ENCODE measurements at places on chromosomes 1 and 21.

- no peak for DNase-seq
Measured at GRCh38 chr1:241521718-241522117, 2.2 kb upstream of the FH start.

GRCh38 chr1:53653631-53654030 lies 85.3 kb downstream of the GLIS1 start:
- DNase-seq = no peak

- no peak for DNase-seq
Measured at GRCh38 chr1:85386068-85386722, 78.8 kb downstream of the DDAH1 start.

DNA sequence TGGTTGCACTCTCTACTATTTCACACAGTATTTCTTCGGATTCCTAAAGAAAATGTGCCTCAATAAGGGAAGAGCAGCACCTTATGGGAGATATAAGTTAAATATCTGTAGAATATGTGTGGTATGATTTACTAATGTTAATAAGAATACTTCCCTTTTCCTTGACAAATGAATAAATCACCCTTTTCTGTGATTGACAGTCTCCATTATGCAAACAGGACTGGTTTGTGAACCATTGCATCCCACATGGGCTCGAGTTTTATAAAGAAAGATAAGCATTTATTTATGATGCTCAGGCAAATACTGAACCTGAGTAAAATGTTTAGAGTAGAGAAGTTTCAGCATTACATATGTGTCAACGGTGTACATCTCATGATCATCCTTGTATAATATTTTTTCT lies 587.7 kb upstream of the BRINP3 start:
- no peak for DNase-seq

GRCh38 chr1:7678491-7679158 lies 92.5 kb upstream of the VAMP3 start:
- DNase-seq = no peak

GRCh38 chr1:230047114-230047865 lies 19.7 kb upstream of the GALNT2 start:
- no peak for DNase-seq

GRCh38 chr1:240712014-240712731 lies 100.2 kb upstream of the GREM2 start:
- no peak for DNase-seq

GRCh38 chr1:80170811-80171485 lies 1164.4 kb upstream of the ADGRL4 start:
- no peak for DNase-seq

DNA sequence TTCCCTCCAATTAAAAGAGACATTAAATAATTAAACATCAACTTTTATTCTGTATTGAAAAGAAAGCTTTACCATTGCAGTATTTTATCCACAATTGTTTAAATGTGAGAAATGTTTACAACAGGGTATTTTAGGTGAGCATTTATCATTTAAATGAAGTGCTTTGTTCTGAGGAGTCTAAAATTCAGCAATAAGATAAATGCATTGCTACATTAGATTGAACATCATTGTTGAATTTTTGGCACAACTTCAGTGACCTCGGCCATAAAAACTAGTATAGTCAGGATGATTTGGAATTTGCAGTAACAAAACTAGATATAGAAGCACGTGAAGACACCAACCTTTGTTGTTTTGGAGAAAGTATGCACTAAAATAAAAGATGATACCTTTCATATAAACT lies 692.9 kb downstream of the USP25 start:
- DNase-seq = no peak

DNA sequence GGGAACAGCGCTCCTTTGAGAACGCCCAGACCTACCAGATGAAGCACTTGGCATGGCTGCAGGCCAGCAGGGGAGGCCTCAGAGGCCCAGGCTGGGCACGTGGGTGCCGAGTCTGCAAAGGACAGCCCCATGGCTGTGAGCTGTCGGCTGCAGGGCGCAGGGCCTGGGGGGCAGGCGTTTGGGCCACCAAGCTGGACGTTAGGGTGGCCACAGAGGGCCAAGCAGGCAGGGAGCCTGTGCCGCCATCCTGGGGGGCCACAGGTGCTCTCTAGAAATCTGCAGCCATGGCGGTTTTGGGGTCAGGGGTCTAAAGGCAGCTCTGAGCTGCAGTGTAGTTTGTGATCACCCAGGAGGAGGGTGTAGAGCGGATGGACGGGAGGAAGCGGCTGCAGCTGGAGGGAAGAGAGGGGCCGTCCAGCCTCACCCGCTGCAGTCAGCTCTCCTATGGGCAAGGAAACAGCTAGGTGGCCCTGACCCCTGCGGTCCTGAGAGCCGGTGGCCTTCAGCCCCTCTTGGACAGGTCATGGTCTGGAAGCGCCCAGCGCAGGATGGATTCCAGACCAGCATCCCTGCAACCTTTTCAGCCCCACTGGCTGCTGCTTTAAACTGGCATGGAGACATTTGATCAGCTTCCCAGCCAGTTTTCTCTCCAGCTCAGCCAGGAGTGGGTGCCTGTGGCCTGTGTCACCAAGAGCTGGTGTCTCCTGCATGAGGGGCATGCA lies 11.0 kb downstream of the IBA57 start:
- DNase-seq = no peak

DNA sequence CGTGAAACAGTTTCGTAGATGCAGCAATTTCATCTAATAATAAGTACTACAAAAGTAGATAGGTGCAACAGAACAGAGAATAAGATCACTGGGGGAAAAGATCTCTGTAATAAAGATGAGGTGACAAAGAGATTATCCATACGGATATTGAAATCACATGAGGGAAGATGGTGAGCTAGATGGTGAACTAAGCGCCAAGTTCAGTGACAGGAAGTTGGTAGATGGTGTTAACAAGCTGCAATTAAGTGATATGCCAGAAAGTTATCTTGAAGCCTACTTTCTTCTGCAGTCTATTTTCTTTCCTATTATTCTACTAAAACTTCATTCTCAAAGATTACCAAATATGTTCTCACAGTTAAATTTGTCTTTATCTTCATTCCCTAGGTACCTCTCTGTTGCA lies 7.1 kb downstream of the LRIF1 start:
- no peak for DNase-seq

DNA sequence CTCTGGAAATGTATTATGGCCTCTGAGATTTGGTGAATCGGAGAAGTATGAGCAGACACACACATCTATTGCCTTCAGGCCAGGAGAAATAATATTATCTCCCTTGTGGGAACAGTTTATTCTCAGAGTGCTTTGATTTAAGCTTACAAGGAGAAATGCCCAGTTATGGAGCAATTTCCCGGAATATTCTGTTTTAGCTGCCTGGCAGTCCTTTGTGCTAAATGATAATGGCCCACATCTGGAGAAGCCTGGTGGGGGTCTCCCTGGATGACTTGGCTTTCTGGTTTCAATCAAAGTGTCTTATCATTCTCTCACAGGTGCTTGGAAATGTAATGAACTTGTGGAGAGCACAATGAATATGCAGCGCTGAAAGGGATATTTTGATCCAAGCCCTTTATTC lies 389.6 kb upstream of the USP24 start:
- no peak for DNase-seq

DNA sequence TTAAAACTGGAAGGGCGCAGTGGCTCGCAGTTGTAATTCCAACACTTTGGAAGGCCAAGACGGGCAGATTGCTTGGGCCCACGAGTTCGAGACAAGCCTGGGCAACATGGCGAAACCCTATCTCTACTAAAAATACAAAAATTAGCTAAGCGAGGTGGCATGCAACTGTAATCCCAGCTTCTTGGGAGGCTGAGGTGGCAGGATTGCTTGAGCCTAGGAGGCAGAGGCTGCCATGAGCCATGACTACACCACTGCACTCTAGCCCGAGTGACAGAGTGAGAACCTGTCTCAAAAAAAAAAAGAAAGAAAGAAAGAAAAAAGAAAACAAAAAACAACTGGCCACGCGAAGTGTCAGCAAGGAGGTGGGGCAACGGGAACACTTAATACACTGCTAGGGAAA lies 6.3 kb downstream of the UBE2G2 start:
- no peak for DNase-seq

- no peak for DNase-seq
Measured at GRCh38 chr1:15215116-15215515, 31.9 kb upstream of the FHAD1 start.

- DNase-seq = no peak
Measured at GRCh38 chr21:17781524-17781923, 37.6 kb downstream of the C21orf91 start.

GRCh38 chr1:48675251-48675650 lies 101.4 kb downstream of the BEND5 start:
- no peak for DNase-seq

GRCh38 chr1:90919900-90920299 lies 101.9 kb downstream of the ZNF644 start:
- DNase-seq = no peak

Data from stimulated activated CD4-positive, alpha-beta T cell treated with anti-CD3 and anti-CD28 coated beads, Interleukin-15, amount 100 ng/mL, for 48 hours (primary cell).